Gastroesophageal sphincter (tissue), 4 donors: ENCODE measurements at places on chromosomes 2 and 18.

GRCh38 chr2:46435796-46436360 lies 43.5 kb upstream of the TMEM247 start:
- no peak for ATAC-seq

- ATAC-seq, result no peak
Observed at GRCh38 chr2:174964404-174964803, 40.8 kb downstream of the CHN1 start.

DNA sequence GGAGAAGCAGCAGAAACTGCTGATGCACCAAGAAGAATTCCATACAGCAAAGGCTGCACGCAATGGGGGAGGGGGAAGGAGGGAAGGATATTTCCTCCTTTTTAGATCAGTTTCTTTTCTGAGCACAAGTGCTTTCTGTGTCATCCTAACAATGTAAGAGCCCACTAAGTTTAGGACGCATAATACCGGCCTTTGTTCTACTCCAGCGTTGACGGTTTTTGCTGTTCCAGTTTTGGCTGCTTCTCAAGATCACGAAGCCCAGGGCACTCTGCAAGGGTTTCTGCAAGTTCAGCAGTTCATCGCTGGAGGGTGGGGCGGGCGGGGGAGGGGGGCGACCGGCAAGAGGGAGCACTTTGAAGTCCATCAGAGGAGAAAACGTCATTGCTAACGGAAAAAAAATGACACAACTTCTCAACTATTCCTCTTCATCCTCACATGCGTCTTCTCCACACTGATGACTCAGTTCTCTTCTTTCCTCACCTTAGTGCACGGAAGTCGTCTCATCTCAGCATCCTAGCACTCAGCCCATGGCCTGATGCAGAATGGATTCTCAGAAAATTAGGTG lies 8.7 kb downstream of the FAM178B start:
- peak; percentile 41 for ATAC-seq

DNA sequence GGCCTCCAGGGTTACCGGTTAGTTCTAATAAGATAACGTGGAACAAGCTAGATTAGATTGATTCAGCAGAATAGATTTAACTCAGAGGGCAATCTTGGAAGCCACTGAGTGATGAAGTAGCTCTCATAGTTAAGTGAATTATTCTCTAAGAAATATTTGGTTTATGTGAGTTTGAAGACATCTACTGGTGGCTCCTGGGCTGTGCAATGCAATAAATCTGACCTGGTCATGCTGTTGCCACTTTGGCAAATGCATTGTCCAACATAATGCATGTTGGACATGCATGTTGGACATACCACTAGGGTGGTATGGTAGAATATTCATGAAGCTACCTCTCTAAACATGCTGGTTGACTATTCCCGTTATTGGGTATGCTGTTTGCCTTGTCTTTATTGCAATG lies 493.7 kb upstream of the VRK2 start:
- no peak for ATAC-seq

GRCh38 chr2:175552902-175553301 lies 371.4 kb upstream of the ATP5MC3 start:
- ATAC-seq, result no peak

- no peak for ATAC-seq
Observed at GRCh38 chr2:145411493-145411892, 891.6 kb upstream of the ZEB2 start.
